ENCODE measurements at places on chromosomes 5 and 9. TPM values are rescaled to one million over a fixed set of nuclear protein-coding genes. Genes with fewer than 3 reads are reported as not detected.

- DNase-seq: no peak
Observed at GRCh38 chr5:61887271-61887670, 418.7 kb upstream of the KIF2A start.

GRCh38 chr5:75558981-75559632, 47.4 kb downstream of the POLK start:
- DNase-seq: no peak

The HK3 gene
- total RNA-seq: not detected

DNA sequence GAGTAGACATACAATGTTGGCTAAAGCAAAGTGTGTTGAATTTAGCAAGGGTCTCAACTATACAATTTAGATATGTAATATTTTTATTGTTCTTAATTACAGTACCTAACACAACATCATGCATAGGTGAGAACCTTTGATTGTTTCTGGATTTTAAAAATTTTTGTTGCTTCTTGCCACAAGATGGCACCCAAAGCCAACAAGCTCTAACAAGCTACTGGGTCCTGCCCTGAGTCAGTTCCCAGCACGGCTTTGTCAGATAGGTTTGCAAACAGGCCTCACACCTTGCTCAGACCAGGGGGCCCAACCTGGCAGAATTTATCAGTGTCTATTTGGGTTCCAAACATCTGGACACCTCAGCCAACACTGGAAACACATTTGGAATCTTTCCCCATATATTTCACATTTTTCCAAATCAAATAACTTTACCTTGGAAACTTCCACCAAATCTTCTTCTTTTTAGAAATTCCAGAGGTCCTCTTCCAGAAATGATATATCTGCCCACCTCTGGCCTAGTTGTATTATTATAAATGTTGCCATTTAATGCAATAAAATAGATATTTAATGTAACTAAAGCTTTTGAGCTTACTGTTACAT, 49.5 kb upstream of the EGFLAM start:
- peak; percentile 44 for DNase-seq

DNA sequence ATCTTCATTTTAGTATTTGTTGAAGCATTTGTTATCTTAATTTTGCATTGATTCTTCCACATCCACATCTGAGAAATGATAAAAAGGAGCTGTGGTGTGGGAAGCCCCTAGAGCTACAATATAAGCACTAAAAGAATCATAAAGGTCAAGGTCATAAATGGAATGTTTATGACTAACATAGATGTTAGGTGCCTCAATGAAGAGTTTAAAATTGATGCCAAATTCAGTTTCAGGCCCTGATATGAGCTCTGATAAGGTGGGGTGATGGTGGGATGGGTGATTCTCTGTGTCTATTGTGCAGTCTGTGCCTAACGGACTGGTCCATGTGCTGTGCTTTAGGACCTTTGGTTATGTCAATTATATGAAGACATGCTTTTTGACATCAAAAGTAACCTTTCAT, 61.2 kb upstream of the CAMK4 start:
- no peak for DNase-seq

The PCDHB15 gene
- total RNA-seq: not detected

DNA sequence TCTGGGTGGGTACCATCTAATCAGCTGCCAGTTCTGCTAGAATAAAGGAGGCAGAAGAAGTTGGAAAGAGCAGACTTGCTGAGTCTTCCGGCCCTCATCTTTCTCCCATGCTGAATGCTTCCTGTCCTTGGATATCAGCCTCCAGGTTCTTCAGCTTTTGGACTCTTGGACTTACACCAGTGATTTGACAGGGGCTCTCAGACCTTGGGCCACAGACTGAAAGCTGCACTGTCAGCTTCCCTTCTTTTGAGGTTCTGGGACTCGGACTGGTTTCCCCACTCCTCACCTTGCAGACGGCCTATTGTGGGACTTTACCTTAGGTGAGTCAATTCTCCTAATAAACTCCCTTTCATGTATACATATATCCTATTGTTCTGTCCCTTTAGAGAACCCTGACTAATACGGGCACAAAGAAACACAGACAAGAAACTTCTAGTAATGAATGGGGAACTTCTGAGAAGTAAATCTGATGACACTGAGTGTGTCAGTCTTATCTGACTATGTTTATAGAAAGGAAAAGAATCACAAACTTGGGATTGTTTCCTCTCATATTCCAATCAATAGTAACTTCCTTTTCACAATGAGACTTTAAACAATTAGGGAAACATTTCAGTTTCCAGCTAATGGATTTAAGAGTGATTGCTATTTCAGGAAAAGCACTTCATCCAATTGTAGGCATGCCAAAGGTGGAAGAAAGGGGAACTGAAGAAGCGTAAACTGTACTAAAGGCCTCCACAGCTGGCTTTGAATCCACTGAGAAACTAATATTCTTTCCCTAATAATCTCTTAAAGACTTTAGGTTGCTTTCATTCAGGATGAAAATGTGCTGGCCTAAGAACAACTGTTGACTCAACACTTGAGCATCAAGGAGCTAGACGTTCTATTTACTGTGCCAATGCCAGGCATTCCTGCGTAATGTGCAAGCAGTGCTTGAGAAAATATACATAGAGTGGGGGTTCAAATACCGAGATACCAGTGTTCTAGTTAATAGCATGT, 127.9 kb upstream of the PTGER4 start:
- no peak for DNase-seq

GRCh38 chr9:89812556-89813181, 207.9 kb downstream of the GADD45G start:
- no peak for DNase-seq

- DNase-seq: no peak
Observed at GRCh38 chr5:102713682-102714231, 41.3 kb upstream of the PAM start.

DNA sequence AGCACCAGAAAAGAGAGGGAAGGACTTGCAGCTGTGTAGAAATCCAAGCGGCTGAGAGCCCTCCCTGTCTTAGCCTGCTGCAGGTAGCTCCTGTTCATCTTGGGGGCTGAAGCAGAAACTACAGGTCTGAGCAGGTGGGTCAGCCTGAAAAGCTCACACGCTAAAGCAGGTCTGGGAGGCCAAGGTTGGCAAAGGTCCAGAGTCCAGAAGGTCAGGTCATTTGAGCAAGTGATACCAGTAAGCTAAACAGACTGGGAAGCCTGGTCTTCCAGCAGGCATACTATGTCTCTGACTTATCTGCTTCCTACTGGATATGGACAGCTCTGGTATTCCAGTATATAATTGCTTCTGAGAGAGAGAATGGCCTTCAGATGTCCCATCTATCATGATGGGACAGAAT, 26.2 kb downstream of the PTCD2 start:
- no peak for DNase-seq

The HEMGN gene
- 1.9 TPM for total RNA-seq

GRCh38 chr9:84867186-84867585, 197.7 kb downstream of the NTRK2 start:
- DNase-seq: no peak

DNA sequence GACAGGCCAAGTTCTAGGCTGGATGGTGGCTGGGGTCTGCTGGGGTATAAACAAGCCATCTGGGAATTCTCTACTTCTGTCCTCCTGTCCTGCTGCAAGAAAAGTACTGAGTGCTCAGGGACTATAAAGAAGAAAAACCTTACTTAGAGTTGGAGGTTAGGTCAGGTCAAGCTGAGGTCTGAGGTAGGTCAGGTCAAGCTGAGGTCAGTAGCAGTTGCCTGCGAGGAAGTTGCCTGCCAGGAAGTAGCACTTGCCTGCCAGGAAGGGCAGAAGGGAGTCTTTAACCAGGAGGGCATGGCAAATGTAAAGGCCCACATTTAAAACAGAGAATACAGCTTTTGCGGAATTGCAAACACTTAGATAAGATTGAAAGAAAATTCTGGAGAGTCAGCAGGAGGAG, 51.3 kb upstream of the PRLR start:
- no peak for DNase-seq

- no peak for DNase-seq
Observed at GRCh38 chr9:100590481-100590880, 12.6 kb downstream of the CAVIN4 start.

DNA sequence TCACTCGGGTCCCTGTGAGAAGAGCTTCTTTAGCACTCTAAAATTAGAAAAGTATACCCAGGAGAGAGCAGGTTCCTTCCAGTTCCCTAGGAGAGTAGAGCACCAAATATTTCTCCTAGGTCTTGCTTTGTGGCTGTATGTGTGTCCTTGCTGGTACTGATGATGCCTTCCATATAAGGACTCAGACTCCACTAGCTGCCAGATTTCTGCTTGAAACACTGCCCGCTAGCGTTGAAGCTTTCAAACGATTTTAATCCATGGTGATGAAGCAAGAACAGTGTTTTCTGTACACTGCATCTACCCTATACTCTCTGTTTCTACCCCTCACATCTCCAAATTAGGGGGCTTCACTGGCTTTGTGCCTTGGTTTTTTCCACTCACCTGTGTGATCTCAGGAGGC, 2.4 kb upstream of the SMC2 start:
- peak; percentile 31 for DNase-seq

The TMEM171 gene
- total RNA-seq: not detected

The NMUR2 gene
- not detected for total RNA-seq

The GNA14 gene
- total RNA-seq: not detected

The IFNA13 gene
- not detected for total RNA-seq

The NOXA1 gene
- 1.2 TPM for total RNA-seq

The ELOVL7 gene
- 0.30 TPM for total RNA-seq

GRCh38 chr9:123639743-123640142, 283.7 kb downstream of the CRB2 start:
- no peak for DNase-seq

The LCN15 gene
- total RNA-seq: not detected

DNA sequence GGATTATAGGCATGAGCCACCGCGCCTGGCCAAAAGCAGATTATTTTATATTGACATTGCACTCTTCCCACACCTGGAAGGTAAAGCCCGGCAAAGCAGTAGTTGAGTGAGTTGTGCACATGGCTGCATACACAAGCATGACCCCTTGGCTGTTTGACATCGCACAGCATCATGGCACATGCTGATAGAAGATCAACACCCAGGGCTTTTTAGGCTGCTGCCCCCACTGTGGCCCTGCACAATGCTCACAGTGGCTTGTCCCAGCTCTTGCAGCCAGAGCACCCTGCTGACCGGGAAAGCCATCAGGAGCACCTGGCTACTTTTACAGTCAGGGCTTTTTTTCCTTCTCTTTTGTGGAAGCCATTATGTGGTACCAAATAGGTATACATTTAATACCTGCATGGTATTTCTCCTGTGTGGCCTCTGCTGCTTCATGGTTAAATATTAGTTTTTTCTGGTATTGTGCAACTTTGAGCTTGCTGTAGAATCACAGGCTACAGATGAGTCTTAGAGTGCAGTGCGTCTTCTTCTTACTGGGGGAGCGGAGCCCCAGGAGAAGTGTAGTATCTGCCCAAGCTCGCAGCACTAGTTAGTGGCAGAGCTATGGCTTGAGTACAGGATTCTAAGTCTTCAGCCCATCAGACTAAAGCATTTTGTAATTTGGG, 264.5 kb downstream of the AOPEP start:
- DNase-seq: no peak

The GNG10 gene
- 20.6 TPM for total RNA-seq

The SPATA24 gene
- 7.4 TPM for total RNA-seq

DNA sequence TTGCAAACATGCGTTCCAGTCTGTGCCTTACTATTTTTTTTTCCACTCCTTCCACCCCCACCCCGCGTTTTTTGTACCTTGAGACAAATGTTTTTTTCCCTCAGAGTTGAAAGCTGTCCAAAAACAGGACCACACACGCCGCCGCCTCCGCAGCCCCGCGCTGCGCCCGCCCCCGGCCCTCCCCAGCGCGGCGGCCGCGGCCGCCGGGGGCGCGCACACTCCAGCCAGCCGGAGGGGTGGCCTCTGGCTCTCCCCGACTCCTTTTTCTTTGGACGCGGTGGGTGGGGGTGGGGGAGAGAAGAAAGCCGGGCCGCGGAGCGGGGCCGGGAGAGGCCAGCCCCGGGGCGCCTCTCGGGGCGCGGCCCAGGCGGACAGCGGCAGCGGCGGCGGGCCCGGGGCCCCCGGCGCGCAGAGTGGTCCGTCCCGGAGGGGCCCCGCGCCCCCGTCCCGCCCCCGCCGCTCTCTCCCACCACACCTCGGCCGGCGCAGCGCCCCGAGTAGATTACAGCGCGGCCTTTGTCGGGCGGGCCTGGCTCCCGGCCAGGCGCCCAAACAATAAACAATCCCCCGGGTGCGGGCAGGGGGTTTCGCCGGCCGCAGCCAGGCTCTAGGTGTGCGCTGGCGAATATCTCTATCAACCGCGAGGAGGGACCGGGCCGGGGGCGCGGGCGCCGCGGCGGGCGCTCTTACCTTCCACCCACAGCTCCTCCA, 10.9 kb downstream of the PTCH1 start:
- DNase-seq: no peak

DNA sequence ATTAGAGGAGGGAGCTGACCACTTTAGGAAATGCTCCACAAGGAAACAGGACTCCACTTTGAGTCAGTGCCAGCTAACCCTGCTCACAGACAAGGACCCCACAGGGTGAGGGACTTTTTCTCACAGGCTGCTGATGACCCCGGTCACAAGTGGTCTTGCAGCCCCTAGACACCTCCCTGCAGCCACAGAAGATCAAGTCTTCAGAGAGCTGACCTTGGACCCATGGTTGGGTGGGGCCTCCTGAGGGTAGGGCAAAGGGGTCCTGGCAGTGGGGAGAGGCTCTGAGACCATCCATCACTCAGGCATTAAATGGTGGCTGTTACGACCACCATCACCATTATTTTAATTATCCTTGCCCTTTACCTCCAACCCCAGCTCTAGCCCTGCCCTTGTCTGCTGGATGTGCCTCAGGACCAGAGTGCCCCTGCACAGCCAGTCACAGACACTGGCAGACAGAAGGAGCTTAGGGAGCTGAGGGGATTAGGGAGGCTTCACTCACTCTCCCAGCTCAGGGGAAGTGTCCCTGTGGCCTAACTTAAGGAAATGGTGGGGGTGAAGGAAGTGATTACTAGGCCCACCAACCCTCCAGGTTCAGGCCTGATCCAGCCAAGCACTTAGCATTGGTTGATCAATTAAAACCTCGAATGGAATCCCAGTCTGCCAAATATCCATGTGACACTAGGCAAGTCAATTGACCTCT, 1.6 kb downstream of the ACSL6 start:
- DNase-seq: no peak

DNA sequence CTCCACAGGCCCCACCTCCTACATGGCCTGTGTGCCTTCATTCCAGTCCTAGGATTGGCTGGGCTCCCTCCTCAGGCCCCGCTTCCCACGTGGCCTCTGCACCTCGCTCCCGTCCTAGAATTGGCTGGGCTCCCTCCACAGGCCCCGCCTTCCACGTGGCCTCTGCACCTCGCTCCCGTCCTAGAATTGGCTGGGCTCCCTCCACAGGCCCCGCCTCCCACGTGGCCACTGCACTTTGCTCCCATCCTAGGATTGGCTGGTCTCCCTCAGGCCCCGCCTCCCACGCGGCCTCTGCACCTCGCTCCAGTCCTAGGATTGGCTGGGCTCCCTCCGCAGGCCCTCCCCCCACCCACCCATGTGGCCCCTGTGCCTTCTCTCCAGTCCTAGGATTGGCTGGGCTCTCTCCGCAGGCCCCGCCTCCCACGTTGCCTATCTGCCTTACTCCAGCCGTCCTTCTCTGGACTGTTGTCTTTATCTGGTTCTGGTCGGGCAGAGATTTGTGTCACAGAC, 45.3 kb upstream of the CACNA1B start:
- no peak for DNase-seq

The DMAC1 gene
- 51.1 TPM for total RNA-seq

GRCh38 chr5:41763574-41763973, 106.7 kb downstream of the OXCT1 start:
- no peak for DNase-seq
